Globus pallidus (tissue), 1 donor: ENCODE measurements at places on chromosomes 1 and 21.

DNA sequence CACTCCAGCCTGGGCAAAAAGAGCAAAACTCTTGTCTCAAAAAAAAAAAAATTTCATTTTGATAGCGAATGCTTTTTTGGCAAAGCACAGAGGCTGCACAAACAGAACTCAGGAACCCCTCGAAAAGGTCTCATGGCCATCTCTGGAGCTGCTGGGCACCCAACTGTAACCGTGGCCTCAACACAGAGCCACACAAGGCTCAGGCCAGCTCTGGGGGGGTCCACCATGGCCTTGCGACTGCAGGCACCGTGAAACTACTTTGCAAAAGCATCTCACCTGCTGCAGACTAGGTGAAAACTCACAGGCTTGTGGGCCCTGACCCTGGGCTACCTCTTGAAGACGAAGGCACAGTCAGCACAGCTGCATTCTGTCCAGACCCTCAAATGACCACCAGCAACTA, 16.1 kb upstream of the TMEM240 start:
- no peak for DNase-seq

DNA sequence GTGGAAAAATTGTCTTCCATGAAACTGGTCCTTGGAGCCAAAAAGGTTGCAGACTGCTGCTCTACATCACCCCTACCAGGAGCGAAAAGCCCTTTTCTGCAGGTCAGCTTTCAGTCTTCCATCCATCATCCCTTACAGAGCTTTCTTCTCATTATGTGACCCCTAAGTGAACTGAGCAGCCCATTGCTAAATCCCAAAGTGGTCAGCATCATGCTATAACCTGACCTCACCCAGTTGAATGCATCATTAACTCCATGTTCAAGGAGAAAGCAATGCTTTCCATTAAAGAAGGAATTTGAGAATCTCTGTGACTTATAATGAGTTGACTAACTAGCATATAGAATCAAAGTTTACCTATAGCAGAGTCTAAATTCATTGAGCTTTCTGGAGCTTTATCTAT, 10.4 kb upstream of the IL24 start:
- no peak for DNase-seq

DNA sequence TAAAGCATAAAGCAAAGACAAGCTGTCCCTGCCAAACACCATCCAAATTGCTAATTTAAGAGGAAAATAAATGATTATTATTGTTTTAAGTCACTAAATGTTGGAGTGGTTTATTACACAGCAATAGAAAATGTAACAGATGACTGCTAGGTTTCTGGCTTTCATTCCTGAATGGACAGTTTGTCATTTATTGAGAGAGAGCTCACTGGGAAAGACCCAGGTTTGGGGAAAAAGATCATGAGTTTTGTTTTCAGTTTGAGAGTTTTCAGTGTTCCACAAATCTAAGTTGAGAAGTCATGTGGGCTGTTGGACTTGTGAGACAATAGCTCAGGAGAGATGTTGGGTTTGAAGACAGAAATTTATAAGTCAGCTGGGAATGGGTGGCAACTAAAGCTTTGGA, 5.4 kb downstream of the GPA33 start:
- DNase-seq, result no peak

DNA sequence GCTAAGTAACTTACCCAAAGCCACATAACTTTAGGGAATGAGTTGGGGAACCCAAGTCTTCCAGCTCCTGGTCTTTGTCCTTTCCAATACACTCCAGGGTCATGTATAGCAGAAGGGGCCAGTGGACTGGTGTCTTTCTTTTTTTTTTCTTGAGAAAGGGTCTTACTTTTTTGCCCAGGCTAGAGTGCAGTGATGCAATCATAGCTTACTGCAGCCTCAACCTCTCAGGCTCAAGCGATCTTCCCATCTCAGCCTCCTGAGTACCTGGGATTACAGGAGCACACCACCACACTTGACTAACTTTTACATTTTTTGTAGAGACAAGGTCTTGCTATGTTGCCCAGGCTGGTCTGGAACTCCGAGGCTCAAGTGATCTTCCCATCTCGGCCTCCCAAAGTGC, 12.2 kb downstream of the NAV1 start:
- DNase-seq, result no peak

- DNase-seq, result no peak
Observed at GRCh38 chr1:98763488-98764150, 102.1 kb downstream of the SNX7 start.

DNA sequence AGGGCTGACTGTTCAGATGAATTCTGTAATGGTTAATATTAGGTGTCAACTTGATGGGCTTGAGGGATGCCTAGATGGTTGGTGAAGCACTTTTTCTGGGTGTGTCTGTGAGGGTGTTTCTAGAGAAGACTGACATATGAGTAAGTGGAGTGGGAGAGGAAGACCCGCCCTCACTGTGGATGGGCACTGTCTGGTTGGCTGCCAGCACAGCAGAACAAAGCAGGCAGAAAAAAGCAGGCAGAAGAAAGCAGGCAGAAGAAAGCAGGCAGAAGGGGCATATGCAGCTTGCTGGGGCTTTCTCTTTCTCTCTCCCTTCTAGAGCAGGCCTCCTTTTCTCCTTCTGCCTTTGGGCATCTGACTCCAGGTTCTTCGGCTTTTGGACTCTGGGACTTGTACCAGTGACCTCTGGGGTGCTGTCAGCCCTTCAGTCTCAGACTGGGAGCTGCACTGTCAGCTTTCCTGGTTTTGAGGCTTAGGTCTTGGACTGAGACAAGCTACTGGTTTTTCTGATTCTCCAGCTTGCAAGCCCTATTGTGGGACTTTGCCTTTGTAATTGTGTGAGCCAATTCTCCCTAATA, 42.9 kb upstream of the CD2 start:
- no peak for DNase-seq

- peak; percentile 5 for DNase-seq
Observed at GRCh38 chr1:197614916-197615692, 160.2 kb downstream of the DENND1B start.
